Kasumi-1 (cell line): ENCODE measurements at places on chromosomes 3 and 15.
A peak's percentile ranks its signal among the peaks of the same experiment; 100 is the strongest.

- DNase-seq, result no peak
Observed at GRCh38 chr15:73781038-73781925, 28.1 kb upstream of the INSYN1 start.

DNA sequence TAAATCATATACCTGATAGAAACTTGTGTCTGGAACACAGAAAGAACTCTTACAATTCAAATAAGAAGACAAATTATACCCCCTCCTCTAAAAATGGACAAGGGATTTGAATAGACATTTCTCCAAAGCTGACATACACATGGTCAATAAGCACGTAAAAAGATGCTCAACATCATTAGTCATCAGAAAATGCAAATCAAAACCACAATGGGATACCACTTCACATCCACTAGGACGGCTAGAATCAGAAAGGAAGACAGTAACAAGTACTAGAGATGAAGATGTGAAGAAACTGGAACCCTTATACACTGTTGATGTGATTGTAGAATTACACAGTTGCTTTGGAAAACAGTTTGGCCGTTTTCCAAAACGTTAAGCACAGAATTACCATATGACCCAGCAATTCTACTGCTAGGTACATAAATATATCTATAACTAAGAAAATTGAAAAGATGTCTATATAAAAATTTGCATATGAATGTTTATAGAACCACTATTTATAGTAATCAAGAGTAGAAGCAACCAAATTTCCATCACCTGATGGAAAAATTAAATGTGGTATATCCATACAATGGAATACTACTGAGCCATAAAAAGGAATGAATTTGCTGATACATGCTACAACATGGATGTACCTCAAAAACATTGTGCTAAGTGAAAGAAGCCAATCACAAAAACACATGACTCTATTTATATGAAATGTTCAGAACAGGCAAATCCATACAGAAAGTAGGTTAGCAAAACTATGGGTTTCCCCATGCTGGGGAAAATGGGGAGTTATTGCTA, 60.8 kb downstream of the GREM1 start:
- DNase-seq, result no peak

DNA sequence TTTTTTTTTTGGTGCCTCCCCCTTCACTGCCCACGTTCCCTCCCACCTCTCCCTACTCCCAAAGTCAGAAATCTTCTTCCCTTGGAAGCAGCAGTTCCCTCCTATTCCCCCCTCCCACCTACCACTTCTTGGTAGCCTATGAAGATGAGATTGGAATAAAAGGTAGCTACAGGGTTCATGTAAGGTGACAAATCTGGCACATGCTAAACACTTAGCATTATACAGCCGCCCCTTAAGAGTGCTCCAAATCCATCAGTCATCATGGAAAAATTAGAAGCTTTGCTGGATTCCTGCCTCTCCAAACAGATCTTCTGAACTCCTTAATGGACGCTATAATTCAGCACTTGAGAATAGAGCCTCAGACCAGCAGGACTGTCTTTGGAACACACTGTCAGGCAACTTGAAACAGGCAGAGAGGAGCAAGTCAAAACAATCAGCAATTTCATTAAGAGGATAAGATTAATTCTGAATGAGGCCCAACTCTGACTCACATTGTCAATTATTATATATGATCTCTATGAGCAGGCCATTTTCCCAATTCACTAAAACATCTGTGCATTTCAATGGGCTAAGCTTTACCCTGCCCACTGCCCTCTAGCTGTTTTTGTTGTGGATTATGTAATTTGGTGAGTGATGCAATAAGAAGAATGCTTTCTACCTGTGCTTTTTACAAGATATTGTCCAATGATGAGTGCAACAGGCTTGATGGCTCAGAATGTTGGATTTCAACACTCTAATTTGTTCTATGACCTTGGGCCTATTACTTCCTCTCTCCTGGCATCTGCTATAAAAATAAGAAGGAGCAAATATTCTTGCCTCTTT, 34.6 kb upstream of the SPRED1 start:
- DNase-seq, result no peak

DNA sequence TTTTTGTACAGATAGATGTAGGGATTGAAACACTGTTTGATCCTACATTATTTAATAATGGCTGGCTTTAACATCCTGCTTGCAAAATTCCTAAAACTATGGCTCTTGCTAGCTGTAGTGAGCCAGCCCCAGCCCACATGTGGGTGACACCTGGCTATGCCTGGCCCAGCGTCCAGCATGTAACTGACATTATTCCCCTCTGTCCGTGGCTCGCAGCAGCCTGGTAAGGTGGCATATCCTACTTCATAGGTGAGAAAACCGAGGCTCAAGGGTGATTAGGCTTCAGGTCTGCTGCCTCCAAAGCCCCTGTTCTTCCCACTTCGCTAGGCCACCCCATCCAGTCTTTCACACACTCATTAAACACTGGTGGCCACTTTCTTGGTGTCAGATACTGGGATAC, 1.6 kb downstream of the CALML4 start:
- no peak for DNase-seq

DNA sequence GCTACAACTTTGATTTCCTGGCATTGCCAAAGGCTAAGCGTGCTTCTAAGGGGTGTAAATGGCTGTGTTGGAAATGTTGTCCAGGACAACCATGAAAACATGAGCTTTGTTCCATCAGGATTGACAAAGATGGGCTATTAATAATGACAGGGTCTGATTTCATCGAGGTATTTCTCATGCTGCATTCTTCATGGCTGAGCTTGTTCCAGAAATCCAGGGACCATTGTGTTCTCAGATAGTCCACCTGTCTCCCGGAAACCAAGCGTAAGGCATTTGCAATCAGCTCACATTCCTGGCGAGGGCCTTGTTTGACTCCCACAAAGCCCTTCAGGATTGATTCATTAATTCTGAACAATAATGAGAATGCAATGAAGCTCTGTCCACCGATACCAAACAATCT, 111.3 kb downstream of the CD47 start:
- no peak for DNase-seq

DNA sequence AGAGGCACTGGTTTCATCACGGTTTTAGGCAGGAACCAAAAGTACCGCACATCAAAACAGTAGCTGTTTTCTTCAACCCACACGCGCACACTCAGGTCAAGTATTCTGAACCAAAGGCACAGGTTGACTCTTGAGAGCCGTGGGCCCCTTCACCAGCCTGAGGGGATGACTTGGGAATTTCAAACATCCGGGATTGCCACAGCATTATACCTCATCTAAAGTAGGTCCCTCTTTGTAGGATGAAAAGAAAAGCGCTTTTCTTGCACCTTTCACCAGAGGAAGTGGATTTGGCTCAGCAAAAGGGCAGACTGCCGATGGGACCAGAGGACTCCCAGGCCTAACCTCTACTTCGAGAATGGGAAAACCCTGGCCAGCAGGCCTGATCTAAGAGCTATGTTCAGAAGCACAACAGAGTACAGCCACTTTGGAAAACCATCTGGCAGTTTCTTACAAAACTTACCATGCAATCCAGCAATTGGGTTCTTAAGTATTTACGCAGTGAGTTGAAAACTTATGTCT, 88.2 kb upstream of the PROK2 start:
- DNase-seq, result no peak

GRCh38 chr3:124558991-124559845, 171.0 kb upstream of the UMPS start:
- DNase-seq, result no peak

DNA sequence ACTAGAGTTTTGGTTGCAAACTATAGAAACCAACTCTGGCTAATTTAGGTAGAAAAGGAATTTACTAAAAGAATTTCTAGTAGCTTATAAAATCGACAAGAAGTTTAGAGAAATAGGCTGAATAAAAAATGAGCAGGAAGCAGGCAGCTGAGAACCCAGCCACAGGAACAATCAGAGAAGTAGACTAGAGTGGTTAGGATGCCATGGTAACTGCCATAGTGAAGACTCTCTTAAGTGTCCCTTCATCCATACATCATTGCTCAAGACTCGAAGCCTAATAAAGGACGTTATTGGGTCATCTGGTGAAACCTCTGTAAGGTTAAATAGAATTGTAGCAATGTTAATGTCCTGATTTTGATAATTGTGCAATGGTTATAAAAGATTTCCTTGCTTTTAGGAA, 13.8 kb downstream of the AVEN start:
- peak; percentile 0 for DNase-seq

GRCh38 chr3:182258538-182259177, 534.6 kb upstream of the ATP11B start:
- peak; percentile 68 for DNase-seq

DNA sequence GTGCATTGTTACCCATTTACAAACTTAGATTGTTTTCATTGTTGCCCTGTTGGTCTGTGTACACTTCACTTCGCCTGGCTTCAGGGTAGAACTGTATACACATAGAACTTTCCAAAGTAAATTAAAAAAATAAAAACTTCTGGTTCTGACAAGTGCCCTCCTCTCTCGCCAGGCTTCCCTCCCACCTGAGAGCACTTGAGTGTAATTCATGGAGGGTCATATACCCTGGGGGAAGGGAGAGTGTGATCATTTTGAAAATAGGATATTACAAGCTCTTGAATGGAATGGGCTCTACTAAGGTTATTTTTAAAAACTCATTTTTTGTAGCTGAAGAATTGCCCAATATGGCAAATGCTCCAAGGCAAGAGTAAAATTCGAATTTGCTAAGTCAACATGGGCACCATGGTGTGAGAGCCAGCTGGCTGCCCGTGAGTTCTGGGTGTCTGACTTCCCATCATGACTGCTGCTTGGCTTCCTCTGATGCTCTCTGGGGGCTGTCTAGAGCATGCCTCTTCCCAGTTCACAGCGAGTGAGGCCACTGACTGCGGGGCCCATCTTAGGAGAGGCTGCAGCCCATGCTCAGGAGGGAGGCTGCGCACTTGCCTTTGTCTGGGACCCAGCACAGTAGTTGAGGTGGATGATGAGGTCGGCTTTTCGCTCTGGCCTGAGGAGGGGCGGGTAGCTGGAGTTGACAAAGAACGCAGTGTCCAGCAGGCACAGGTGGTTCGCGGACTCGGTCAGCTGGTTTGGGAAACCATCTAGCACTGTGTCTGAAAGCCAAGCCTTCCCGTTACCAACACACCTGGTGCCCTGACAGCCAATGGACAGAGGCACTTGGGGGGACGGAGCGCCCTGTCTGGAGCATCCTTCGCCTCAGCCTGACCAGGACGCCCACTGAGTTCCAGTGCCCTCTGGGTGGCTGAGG, 13.1 kb upstream of the EHD4 start:
- no peak for DNase-seq
